ENCODE measurements at places on chromosomes 16 and 17. TPM values are rescaled to one million over a fixed set of nuclear protein-coding genes. Genes with fewer than 3 reads are reported as not detected.
A peak's percentile ranks its signal among the peaks of the same experiment; 100 is the strongest.

The CUEDC1 gene
- total RNA-seq = 29.8 TPM

The NAGPA gene
- 16.8 TPM for total RNA-seq

The CPSF4L gene
- not detected for total RNA-seq

The SULT1A2 gene
- total RNA-seq = 14.2 TPM

The GAST gene
- 119 TPM for total RNA-seq

The SOST gene
- total RNA-seq = not detected

The SHBG gene
- 2.0 TPM for total RNA-seq

The HSF5 gene
- 0.10 TPM for total RNA-seq

The MRPL45 gene
- total RNA-seq = 37.3 TPM

The PLA2G10 gene
- total RNA-seq = 1.3 TPM

The MEFV gene
- not detected for total RNA-seq

The KRT32 gene
- 0.83 TPM for total RNA-seq

The CSH2 gene
- not detected for total RNA-seq

The FA2H gene
- 5.0 TPM for total RNA-seq

The ATP2C2 gene
- 12.2 TPM for total RNA-seq

DNA sequence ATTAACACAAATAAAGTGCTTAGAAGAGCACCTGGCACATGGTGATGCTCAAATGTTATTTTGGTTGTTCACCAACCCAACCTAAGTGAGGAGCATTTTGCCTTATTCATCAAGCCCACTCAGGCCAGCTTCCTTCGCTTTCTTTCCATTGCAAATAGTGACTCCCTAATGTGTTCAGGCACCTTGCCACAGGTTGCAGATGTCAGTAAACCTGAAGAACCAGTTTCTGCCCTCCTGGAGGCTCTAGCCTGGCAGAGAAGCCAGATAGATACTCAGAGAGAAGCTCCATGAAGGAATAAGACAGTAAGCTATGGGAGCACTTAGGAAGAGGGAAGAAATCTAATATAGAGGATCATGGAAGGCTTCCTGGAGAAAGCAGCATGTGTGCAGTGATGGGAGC is 23.9 kb downstream of the GPR139 start:
- DNase-seq = no peak

GRCh38 chr17:32840241-32840640 is 36.7 kb downstream of the MYO1D start:
- no peak for DNase-seq

DNA sequence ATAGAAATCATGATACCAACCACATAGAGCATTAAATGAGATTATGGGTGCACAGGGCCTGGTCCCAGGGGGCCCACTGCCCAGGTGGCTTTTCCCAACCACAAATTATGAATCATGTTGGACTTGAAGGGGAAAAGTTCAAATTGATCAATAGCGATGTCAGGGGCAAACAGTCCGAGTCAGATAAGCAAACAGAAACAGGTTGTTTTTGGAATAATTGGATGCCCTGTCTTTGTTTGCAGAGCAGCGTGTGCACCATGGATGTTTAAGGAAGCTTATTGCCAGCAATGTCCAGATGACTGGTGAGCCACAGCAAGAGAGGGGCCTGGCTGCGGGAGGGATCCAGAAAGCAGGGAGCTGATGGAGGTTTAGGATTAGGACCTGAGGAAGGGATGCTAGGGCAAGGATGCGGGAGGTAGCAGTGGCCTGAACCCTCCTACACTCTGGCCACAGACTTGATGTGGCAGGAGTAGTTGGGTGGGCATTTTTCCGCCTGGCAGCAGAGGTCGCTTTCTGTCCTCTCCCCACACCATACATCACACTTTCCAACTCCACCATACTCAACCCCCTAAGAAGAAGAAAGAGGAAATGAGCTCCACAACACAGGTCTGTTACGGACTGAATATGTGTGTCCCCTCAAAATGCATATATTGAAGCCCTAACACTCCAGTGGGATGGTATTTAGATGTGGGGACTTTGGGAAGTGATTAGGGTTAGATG is 266.4 kb upstream of the RPL38 start:
- peak; percentile 4 for DNase-seq

DNA sequence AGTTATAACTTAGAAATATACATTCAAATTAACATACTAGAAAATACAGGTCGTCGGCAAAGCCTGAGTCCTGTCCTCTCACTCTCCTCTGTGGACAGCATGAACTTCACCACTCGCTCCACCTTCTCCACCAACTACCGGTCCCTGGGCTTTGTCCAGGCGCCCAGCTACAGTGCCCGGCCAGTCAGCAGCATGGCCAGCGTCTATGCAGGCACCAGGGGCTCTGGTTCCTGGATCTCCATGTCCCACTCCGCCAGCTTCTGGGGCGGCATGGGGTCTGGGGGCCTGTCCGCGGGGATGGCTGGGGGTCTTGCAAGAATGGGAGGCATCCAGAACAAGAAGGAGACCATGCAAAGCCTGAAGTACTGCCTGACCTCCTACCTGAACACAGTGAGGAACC is 319.4 kb downstream of the ZFHX3 start:
- no peak for DNase-seq

- no peak for DNase-seq
Observed at GRCh38 chr17:74959826-74960515, 12.6 kb downstream of the HID1 start.

GRCh38 chr16:30875871-30876801 is 17.7 kb downstream of the BCL7C start:
- DNase-seq = no peak

DNA sequence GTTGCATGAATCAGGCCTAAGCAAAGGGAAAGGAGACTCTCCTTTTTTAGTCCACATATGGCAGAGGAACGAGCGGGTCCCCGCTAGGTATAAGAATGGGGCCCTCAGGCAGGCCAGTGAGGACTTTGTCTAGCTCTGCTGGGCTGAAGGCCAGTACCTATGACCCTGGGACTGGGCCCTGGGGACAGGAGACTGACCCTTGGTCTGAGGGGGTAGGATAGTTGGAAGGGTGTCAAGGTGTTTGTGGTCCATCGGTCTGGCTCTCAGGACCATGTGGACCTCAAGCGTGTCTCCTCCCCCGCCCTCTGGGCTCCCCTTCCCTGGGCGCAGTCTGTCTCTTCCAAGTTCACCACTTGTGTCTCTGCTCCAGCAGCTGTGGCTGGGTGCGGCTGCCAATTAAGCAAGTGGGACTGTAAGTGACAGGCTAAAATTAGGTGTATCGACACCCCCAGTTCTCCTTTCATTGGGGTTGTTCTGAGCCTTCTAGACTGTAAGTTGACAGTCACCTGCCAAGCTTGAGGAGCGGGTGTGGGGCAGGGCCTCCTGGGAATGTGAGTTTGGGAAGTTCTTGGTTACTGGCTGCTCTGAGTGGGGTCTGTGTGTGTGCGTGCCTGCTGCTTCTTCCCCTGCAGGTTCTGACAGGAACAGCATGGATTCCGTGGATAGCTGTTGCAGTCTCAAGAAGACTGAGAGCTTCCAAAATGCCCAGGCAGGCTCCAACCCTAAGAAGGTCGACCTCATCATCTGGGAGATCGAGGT is 24.5 kb downstream of the AKAP1 start:
- no peak for DNase-seq

DNA sequence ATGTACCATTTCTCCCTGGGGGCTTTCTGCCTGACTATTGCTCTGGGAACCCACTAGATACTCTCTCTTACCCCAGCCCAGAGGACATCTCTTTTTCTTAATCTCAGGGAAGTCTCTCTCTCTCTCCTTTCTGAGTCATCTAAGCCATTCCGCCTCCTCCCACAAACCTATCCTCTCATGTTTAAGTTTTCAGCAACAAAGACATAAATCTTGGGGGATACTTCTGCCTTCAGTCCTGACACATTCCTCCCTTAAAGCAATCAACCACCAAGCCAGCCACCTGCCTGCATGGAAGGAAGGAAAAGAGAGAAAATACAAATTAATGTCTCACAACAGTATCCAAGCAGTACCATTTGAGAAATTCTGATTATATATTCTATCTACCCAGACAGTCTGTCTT is 128.8 kb downstream of the HS3ST2 start:
- no peak for DNase-seq

- DNase-seq = no peak
Observed at GRCh38 chr16:71796501-71797097, 12.0 kb downstream of the AP1G1 start.

DNA sequence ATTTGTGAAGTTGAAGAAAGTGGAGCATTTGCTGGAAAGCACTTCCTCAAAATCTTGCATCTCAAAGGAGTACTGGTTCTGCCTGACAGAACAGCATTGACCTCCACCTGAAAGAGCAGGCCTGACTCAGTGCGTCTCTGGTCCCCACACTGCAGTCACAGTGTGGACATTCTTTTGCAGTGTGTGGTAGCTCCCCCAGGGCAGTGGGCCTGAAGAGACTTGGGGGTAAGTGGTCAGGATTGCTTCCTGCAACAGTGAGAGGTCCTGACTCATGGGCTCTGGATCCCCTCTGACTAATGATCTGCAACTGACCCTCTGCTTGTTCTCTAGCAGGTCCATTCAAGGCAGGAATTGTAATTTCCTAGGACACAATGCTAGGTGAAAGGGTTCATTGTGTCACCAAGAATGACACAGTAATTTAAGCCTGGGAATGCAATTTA is 204.9 kb upstream of the KCNJ16 start:
- DNase-seq = no peak

DNA sequence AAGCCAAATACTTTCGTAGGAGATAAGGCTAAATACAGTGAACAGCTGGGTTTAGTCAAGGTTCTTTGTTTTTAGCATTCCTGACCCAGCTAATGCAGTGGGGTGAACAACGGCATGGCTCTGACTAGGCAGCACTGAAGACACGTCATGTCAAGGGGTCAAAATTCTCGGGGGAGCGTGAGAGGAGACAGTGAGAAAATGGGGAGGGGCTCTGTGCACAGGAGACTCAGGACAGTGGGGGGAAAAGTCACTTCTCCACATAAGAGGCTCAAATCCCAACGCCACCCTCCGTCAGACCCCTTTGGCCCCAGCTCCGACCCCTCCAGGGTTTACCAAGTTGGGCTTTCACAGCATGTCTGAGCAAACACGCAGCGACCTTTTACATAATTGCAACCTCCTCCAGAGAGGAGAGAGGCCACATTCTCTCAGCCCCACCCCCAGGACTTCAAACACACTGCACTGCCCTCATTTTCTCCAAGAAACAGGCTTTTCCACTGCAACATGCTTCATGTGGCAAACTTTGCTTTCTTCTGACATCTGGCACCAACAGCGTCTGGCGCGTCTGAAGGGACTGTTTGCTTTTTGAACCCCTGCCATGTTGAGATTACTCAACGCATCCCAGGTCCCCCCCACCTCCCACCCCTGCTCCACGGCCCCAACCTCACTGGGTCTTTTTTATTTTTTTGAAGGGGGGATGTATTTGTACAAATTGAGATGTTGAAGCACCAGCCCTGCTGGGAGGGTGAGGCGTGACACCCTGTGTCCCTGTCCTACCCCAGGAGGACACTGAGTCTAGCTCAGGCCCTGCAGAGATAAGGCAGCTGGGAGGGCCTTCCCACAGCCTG is 30.0 kb downstream of the AXIN2 start:
- DNase-seq = no peak

- no peak for DNase-seq
Observed at GRCh38 chr17:43438626-43439025, 39.8 kb downstream of the ARL4D start.

GRCh38 chr16:85613604-85614337 is 649 bp downstream of the GSE1 start:
- DNase-seq = no peak

DNA sequence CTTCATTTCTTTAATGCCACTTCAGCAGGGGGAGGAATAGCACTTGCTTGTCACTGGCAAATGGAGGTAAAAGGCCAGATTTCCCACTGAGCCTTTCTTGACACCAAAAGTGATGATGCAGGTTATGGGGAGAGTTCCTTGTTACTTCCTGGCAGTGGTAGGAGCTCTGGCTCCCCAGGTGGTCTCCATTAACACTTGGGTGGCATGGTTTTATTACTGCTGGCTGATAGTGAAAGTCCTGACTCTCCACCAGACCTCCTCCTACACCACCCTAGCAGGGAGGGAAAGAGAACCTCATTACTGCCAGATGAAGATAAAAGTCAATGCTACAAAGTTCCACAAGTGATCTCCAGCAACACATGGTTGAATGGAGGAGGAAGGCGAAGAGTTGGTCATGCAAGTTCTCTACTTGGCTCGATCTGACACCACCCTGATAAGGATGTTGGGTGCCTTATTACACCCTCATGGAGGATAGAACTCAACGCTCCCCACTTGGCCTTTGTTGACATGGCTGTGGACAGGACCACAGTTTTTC is 152.7 kb upstream of the GNAO1 start:
- DNase-seq = no peak

GRCh38 chr17:75524269-75524969 is 1.1 kb upstream of the LLGL2 start:
- DNase-seq = no peak

GRCh38 chr16:4011225-4011939 is 104.9 kb downstream of the ADCY9 start:
- DNase-seq = no peak

DNA sequence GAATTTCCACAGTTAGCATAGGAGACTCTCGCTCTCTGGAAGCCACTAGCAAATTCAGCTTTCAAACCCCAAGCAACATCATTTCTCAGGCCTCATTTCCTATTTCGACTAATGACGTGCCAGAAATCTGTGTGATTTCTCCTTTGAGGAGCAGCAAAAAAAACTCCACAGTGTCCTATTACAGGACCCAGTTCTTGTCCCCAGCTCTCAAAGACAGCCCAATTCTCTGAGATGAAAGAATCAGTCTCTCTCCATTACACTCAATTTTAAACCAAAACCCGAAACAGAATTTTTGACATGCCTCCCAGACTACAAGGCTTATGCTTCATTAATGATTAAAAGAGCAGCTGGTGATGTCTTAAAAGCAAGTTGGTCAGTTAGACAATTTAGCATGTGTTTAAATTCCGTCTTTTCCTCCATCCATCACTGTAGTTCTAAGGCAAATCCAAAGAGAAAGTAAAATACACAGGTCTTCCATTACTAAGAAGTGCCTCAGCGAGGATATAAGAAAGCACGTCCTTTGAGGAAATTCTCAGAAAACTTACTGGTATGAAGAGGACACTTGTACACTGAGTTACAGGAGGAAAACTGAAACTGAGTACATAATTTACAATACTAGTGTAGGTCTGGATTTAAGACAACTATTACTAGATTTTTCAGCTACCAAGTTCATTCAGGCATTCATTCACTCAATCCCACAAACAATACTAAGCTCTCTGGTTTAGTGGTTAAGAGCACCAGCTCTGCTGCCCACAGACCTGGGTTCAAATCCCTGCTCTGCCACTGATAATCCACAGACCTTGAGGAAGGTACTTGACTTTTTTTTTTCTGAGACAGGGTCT is 12.5 kb downstream of the TOM1L2 start:
- DNase-seq = no peak

GRCh38 chr17:17749025-17749772 is 67.9 kb downstream of the RAI1 start:
- no peak for DNase-seq

- no peak for DNase-seq
Observed at GRCh38 chr17:39699818-39700147, at the start of gene ERBB2. ERBB2 (plus strand) TSS chr17:39700064; CDS start chr17:39700239, 175 bp downstream.

All from type B pancreatic cell (in vitro differentiated cells).